A549 treated with DMSO at 1 μM for 4 hours (cell line): ENCODE measurements at places on chromosomes 1 and 21. TPM values are rescaled to one million over a fixed set of nuclear protein-coding genes. Genes with fewer than 3 reads are reported as not detected.

CXADR gene
- 7.3 to 11.2 TPM (median 9.0 TPM) in 5 replicates for total RNA-seq

NUDT4B gene
- 0.43 to 3.0 TPM (median 1.2 TPM) in 5 replicates for total RNA-seq

MIXL1 gene
- 0.07 to 0.10 TPM in 2 of 5 replicates, not detected in the others for total RNA-seq

LIN28A gene
- total RNA-seq: not detected in 5 replicates

SYPL2 gene
- 0.10 to 0.19 TPM (median 0.15 TPM) in 5 replicates for total RNA-seq

TRIM45 gene
- 1.1 to 1.5 TPM (median 1.3 TPM) in 5 replicates for total RNA-seq

SPRR2B gene
- total RNA-seq: not detected in 5 replicates

GBP5 gene
- total RNA-seq: 0.02 to 0.10 TPM (median 0.03 TPM) in 3 of 5 replicates, not detected in the others

OPTC gene
- not detected in 5 replicates for total RNA-seq

COL16A1 gene
- total RNA-seq: 4.2 to 7.5 TPM (median 5.3 TPM) in 5 replicates

CELA2B gene
- not detected in 5 replicates for total RNA-seq

TSACC gene
- 2.0 to 2.8 TPM (median 2.2 TPM) in 5 replicates for total RNA-seq

NPPB gene
- 0.13 to 0.32 TPM in 2 of 5 replicates, not detected in the others for total RNA-seq

ADAM30 gene
- total RNA-seq: not detected in 5 replicates

C1orf115 gene
- total RNA-seq: 4.4 to 5.6 TPM (median 5.5 TPM) in 5 replicates

MYBPH gene
- total RNA-seq: not detected in 5 replicates

CRYAA gene
- not detected in 5 replicates for total RNA-seq

TMEM82 gene
- total RNA-seq: not detected in 5 replicates

RXFP4 gene
- total RNA-seq: not detected in 5 replicates

NPL gene
- total RNA-seq: 0.41 to 1.2 TPM (median 1.1 TPM) in 5 replicates

KCNC4 gene
- total RNA-seq: 2.7 to 4.2 TPM (median 3.6 TPM) in 5 replicates

AMPD2 gene
- total RNA-seq: 28.3 to 31.7 TPM (median 30.6 TPM) in 5 replicates

FMO2 gene
- total RNA-seq: not detected in 5 replicates

NTNG1 gene
- not detected in 5 replicates for total RNA-seq

PRAMEF18 gene
- not detected in 5 replicates for total RNA-seq
